NCI-H1048 (cell line): ENCODE measurements at places on chromosomes 4 and X.

- DNase-seq, result no peak
These were observed 204.1 kb downstream of the MAPK10 start for GRCh38 chr4:86155766-86156165.

- DNase-seq, result no peak
These were observed 12.5 kb downstream of the KLHL15 start for GRCh38 chrX:24014388-24015018.

DNA sequence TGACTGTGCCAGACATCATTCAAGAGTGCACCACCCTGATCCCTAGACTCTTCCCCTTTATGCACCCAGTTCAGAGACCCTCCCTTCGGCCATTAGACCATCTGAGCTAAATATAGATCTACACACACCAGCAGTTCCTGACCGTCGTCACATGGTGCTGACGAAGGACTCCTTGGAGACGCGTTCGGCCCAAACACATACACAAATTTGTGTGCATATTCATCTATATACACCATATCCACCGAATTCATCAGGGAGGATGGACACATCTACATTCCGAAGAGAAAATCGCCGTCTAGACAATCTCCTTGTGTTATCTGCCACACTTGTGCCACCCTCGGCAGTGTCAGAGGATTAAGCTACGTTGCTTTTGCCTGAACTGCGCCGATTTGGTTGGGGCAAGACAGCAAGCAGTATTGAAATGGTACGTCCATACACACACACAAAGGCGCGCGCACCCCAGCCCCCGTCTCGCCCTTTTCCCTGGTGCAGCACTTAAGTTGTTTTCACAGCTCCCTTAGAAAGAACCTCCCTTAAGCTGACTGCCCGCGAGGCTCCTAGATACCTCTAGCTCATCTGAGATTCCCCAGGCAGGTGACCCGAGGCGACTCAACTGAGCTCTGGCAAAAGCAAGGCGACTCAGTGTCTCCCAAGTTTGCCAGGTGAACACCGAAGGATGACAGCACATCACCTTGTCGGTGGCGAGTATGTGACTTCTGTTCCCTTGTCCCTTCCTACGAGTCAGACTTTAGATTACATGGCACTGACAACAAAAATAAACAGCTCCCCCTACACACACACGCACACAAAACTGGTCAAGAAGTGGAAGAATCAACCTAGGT is 1.0 kb downstream of the RASGEF1B start:
- DNase-seq, result no peak

DNA sequence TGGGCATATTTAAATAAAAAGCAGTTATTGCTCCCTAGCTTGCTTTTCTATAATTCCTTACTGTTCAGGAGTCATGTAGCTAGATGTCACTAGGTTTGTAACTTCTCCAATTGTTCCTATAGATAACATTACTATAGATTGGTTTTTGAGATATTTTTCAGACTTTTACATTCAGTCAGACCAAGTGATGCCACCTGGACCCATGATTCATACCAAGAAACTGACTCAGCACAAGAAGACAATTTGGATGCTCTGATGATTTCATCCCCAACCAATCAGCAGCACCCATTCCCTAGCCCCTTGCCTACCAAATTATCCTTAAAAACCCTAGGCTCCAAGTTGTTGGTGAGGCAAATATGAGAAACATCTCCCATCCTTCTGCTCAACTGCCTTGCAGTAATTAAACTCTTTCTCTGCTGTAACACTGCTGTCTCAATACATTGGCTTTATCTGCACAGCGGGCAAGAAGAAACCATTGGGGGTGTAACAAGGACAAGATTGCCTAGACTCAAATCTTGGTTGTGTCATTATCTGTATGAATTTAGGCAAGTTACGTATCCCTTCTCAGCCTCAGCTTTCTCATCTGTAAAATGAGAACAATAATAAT is 11.8 kb upstream of the NEIL3 start:
- no peak for DNase-seq

- no peak for DNase-seq
These were observed 50.0 kb downstream of the SLC7A11 start for GRCh38 chr4:138192113-138192512.

GRCh38 chr4:11259837-11260236 is 168.9 kb downstream of the HS3ST1 start:
- DNase-seq, result no peak

DNA sequence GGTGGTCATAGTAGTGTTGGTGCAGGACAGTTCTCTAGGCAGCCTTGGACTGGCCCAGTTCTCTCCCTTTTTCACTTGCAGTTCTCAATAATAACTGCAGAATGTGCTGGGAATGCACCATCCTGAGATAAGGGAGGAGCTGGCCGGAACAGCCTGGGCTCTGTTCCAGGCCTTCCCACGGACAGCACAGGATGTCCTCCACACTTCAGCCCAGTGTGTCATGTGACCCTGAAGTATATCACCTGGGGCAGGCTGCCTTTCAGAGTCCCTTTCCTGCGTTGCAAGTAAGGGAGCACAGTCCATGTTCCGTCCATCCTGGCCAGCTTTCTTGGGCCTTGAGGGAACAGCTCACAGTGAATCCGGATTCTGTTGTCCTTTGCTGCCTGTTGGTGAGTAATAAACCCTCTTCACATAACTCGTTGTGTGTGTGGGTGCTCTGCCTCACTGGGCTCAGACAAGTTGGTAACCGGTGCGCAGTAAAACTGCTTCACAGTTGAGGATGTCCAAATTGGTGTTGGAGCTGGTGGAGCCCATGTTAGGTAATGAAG is 32.3 kb upstream of the BBS12 start:
- no peak for DNase-seq

DNA sequence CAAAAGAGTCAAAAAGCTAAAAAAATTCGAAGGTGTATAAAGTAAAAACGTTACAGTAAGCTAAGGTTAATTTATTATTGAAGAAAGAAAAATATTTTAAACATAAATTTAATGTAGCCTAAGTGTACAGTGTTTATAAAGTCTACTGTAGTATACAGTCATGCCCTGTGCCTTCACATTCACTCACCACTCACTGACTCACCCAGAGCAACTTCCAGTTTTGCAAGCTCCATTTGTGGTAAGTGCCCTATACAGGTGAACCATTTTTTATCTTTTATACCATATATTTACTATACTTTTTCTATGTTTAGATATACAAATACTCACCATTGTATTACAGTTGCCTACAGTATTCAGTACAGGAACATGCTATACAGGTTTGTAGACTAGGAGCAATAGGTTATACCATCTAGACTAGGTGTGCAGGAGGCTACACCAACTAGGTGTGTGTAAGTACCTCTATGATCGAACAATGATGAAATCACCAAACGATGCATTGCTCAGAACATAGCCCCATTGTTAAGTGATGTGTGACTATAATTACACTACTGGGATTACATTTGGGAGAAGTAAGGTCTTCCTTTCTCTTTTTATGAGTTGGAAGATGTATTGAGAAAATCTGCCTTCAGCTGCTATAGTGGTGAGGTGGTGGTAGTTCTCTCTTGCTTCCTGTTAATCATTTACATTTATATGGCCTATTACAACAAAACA is 27.2 kb downstream of the TMSB4X start:
- no peak for DNase-seq

DNA sequence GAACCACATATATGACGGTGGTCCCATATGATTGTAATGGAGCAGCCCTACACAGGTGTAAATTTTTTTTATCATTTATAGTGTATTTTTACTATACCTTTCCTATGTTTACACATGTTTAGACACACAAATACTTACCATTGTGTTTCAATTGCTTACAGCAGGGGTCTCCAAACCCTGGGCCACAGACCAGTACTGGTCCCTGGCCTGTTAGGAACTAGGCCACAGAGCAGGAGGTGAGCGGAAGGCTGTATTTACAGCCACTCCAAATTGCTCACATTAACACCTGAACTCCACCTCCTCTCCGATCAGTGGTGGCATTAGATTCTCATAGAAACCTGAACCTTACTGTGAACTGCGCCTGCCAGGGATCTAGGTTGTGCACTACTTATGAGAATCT is 201.8 kb upstream of the NDST4 start:
- DNase-seq, result no peak

DNA sequence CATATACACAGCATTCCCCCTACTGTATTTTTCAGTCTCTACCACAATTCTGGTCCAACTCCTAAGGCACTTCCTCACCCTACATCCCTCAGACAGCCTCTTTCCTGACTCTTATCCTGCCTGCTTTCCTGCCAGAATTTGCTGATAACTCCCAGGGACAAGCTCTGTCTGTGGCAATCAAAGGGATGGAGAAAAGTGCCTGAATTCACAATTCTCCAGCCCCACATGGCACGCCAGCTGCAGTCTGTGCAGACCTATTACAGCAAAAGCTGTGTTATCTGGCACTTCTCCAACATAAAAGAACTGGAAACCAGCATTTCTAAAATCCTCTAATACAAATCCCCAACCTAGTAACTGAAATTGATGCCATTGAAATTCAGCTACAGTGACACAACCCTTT is 404.8 kb downstream of the KLHL13 start:
- no peak for DNase-seq

GRCh38 chr4:164924670-164925238 is 47.8 kb downstream of the APELA start:
- no peak for DNase-seq

DNA sequence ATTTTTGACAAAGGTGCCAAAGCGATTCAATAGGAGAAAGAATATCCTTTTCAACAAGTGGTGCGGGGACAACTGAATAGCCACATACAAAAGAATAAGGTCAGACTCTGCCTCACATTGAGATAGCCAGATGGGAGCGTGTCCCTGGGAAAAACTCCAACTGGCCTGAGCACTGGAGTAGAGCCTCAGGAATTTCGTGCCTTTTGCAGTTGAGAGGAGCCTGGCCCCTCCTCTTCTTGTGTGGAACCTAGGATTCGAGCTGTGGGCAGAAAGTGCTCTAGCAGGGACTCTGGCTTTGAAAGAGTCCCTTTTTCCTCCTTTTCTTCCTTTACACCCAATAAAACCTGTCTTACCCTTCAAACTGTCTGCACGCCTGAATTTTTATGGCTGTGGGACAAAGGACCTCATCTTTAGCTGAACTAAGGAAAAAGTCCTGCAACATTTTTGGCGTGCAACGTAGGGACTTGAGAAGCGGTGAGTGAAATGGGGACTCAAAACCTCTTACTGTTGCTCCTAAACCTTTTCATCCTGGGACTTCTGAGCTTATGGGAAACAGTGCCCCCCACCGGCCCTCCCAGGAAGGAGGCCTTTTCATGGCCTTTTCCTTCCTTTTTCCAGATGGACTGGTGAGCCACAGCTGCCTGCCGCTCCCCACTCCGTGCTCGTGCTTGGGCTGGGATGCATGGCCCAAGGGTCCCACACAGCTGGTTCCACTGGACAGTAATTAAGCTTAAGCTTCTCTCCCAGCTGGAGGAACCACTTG is 68.6 kb downstream of the BMP15 start:
- no peak for DNase-seq

GRCh38 chrX:95703696-95704095 is 980.9 kb upstream of the DIAPH2 start:
- no peak for DNase-seq

DNA sequence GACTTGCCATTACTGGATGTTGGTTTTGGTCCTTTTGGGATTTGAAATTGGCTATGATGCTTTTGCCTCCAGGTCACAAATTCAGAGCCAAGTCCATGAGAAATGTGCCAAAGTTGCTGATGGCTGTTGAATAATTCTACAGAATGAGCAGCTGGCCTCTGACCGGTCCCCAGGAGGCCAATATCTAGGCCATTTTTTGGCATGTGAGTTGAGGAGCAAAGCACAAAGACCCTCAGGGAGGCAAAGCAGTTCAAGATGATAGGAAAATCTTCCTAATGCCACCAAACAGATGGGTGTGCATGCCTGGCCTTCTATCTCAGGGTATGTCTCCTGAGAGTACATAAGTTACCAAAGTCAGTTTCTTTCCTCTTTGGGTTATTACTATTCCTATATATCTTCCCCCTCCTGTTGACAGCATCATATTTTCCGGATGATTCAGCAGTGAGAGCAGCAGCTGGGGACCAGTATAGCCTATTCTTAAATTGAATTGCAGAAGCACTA is 44.4 kb downstream of the SEL1L3 start:
- no peak for DNase-seq

GRCh38 chr4:168731706-168732414 is 235.0 kb downstream of the PALLD start:
- no peak for DNase-seq

- DNase-seq, result no peak
These were observed 80.0 kb downstream of the ALPK1 start for GRCh38 chr4:112377171-112377570.

DNA sequence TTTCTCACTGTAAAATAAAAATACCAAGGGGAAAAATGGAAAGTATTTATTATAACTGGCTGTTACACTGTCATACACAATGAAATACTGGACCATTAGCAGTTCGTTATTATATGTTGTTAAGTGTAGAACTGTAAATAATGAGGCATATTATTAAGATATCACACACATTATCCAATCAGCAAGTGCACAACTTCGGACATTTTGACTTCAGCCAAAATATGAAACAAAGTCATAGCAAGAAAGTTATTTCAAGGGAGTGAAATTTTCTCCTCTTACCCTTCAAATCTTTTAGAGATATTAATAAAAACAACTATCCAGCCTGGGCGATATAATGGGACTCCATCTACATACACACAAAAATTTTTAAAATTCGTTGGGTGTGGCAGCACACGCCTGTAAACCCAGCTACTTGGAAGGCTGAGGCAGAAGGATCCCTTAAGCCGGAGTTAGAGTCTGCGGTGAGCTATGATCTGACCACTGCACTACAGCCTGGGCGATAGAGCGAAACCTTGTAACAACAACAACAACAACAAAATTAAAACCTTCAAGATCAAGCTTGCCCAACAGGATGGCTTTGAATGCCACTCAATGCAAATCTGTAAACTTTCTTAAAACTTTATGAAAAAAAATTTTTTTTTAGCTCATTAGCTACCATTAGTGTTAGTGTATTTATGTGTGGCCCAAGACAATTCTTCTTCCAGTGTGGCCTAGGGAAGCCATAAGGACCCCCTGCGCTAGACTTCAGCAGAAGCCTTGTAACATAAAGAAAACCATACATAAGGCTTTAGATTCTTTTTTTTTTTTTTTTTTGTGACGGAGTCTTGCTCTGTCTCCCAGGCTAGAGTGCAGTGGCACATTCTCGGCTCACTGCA is 1.3 kb upstream of the CISD2 start:
- no peak for DNase-seq
